NCI-H1436 treated with DMSO at 0.1 percent for 48 hours (cell line): ENCODE measurements at places on chromosomes 16 and 17.

DNA sequence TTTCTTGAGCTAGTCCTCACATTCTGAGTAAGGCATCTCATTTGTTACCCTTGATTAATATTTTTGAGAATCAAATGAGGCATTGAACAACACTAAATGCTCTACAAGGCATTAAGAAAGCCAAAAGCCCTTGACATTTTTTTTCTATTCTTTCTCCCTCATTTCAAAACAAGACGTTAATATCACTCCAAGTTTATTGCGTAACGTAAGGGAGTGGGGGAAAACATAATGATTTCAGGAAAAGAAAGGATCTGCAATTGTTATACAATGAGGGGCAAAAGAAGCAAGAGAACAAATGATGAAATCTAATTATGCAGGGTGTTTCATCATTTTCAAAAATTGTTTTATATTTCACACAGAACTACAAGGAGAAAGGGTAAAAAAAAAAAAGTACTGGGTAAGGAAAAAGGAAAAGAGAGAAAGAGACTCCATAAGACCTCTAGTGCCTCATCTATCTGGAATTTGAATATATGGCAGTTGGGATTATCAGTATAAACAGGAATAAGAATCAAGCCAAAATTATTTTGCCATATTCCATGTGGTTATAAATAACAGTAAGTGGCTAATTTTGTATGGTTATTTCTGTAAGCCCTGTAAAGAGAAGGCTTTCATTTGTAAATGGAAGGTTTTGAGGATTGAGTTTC is 163.0 kb downstream of the ABCA8 start:
- DNase-seq: no peak

DNA sequence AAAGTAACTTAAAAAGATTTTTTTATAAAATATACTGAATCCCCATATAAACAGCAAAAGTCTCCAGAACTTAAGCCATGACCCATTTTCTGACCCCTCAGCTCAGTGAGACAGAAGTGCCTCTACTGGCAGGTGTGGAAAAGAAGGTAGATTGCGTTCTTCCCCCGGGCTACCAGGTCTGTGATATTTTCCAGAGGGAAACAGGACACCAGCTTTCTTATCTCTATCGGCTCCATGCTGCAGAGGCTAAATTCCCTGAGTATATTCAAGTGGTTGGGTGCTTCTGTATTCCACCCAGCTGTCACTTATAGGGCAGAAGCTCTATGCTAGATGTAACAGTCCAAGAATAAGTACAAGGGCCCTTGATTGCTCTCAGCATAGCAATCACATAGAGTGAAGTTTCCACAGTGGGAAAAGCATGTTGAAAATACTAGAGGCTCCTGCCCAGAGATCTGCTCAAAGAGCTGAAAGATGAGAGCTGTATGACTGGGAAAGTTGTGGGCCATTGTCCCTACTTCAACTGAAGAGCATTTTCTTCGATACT is 687.3 kb downstream of the CDH11 start:
- DNase-seq: no peak

- no peak for DNase-seq
Observed at GRCh38 chr17:18074566-18075272, 13.0 kb upstream of the DRG2 start.

- DNase-seq: peak; percentile 88
Observed at GRCh38 chr16:1942810-1943726, at the start of gene MSRB1. Gene MSRB1, minus strand, starts transcription at chr16:1943199. Its CDS starts 43 bp downstream, at chr16:1943156.
